Activated CD8-positive, alpha-beta memory T cell treated with anti-CD3 and anti-CD28 coated beads for 48 hours (primary cell): ENCODE measurements at places on chromosomes 2 and 18.

DNA sequence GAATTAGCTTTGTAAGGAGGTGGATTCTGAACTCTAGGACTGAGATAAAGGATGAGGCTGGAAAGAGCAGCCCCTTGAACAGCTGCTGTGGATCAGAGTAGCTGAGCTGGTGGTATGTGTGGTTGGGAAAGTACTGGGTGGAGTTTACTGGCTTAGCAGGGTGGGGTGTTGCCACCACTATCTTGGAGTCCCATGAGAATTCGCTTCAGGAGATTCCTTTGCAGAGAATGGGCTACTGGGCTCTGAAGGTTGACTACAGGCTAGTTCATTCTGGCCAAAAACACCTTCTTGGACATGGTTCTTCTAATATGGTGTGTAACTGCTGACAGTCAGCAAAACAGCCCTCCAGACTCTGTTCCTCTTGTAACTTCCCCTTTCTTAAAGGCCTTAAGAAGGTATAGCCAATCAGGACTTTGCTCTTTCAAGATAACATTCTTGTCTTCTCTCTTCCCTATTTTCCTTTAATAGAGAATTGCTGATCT lies 52.7 kb downstream of the TET3 start:
- DNase-seq = no peak

DNA sequence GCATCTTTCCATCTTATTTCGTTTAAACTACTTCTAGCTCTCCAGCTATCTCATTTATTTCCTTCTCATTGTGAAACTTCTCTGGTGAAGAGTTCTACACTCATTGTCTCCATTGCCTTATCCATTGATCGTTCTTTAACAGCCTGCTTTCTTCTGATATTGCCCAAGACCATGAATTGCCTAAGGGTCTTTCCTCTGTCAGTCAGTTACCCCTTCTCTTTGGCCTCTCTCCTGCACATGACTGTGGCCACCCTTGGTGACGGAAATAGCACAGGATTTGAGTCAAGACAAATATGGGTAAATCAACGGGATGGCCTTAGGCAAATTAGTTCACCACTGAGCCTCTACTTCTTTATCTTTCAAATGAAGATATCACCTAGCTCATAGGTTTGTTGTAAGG lies 26.6 kb downstream of the NHEJ1 start:
- DNase-seq = no peak

DNA sequence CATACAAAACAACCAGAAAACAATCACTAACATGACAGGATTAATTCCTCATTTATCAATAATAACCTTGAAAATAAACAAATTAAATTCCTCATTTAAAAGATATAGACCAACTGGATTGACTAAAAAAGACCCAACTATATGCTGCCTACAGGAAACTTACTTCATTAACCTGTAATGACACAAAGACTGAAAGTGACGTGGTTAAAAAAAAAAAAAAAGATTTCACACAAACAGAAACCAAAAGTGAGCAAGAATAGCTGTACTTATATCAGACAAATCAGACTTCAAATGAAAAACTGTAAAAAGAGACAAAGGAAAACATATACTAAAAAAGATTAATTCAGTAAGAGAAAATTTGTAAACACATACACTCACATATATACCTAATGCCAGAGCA lies 201.2 kb downstream of the CCDC178 start:
- no peak for DNase-seq

- DNase-seq = no peak
Measured at GRCh38 chr2:108548208-108549003, 14.1 kb downstream of the LIMS1 start.

GRCh38 chr18:14921031-14921430 lies 173.1 kb downstream of the ANKRD30B start:
- DNase-seq = no peak

DNA sequence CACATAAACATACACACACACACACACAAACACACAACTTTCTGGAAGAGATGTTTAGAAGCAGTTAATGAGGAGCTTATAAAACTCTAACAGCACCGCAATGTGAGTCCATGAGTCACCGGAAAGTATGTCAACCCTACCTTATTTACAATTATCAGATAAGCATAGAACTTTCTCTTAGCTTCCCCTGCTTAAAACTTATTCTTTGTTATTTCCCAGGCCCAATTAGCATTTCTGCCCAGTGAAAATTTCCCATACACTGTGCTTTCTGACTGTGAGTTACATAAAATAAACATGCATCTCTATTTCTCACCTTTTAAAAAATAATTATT lies 737.6 kb downstream of the LRP1B start:
- no peak for DNase-seq
